Stimulated activated CD4-positive, alpha-beta T cell treated with anti-CD3 and anti-CD28 coated beads, Interleukin-4, amount 100 ng/mL, for 4 hours (primary cell): ENCODE measurements at places on chromosomes 1 and 21.

DNA sequence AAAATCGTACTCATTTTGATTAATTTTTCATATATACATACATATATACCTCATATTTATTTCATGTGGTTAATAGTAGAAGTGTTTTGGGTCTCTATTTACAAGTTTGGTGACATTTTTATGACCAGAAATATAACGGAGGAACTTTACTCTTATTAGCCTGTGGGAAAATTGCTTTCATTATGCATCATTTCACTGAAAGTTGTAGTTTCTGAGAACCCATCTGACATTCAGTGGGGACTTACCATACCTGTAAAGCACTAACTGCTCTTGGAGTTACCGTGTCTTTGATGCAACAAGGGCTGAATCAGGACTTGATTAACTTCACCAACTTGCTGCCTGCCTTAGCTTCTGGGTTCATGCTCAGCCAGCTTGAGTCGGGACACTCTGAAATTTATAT is 49.9 kb upstream of the ITPKB start:
- DNase-seq = no peak

DNA sequence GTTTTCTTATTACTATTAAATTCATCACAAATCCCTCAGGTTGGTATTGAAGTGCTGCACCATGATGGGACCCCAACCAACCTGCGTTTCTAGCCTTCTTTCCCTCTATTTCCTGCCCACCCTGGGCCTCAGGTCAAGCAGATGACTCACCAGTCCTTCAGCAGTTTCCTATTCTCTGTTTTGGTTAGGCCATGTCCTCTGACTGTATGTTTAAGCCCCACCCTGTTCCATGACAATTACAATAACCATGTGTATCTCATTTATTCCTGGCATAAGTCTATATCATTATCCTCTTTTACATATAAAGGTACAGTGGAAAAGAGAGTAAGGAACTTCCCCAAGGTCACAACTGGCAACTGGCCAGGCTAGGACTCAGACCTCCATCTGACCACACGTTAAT is 5.3 kb upstream of the FAM78B start:
- no peak for DNase-seq

- no peak for DNase-seq
Observed at GRCh38 chr1:187476671-187477070, 647.9 kb downstream of the PLA2G4A start.

DNA sequence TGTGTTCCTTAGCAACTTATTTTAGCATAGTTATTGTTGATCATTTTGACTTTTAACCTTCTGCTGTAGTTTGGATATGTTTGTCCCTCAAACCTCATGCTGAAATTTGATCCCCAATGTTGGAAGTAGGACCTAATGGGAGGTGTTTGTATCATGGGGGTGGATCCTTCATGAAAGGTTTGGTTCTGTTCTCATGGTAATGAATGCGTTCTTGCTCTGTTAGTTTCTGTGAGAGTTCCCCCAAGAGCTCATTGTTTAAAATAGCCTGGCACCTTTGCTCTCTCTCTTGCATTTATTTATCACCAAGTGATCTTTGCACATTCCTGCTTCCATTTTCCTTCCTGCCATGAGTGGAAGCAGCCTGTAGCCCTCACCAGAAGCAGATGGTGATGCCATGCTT is 372.1 kb upstream of the VAMP3 start:
- no peak for DNase-seq

DNA sequence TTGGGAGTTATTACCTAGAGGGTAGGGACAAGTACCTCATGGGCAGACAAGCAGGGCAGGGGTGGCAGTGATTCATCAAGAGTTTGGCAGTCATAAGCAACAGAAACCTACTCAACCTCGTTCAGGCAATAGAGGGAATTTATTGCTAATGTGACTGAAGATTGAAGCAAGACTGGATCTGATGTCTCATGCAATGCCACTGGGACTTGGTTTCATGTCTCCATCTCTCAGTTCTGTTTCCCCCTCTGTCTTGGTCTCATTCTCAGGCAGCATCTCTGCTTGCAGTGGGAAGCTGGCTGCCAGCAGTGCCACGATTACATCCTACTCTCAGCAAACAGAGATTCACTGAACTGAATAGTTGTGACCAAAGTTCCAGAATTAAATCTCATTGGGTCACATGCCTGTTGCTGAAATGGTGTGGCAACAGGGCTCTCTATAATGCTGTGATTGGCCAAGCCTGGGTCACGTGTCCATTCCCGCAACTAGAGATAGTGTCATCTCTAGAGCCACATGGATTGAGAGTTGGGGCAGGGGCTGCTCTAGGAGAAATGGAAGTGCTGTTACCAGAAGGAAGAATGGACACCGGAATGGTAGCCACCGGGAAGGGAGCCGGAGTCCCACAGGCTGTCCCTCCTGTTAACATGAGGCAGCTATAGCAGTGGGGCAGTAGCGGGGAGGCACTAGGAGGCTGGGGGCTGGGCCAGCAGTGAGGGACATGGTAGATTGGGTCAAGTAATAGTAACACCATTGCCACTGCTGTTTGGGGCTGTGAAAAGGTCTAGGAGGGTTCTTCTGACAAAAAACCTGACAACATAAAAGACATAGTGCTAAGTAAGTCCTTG is 3.9 kb upstream of the CDC42 start:
- peak; percentile 28 for DNase-seq

DNA sequence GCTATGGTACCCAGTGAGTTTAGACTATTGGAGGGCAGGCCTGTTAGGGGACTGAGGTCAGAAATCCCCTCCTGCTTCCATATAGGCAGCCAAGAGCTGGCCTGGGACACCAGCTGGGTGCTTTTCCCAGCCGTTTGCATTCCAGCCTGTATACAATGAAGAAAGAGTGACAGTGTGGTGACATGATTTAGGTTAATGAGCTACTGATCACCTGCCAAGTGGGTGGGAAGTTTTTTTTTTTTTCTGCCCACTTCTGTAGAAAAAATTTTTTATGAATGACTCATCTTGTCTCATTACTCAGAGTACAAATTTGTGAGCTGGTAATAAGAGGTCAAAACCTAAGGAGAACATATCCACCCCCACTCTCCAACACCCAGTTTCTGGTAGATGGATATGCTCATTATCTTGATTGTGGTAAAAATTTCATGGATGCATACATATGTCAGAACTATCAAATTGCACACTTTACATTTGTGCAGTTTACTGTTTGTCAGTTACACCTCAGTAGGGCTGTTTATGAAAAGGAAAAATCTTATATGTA is 16.4 kb upstream of the CGN start:
- DNase-seq = no peak

GRCh38 chr1:115246526-115246925 is 91.5 kb downstream of the NGF start:
- no peak for DNase-seq

GRCh38 chr1:152164517-152165136 is 5.6 kb upstream of the RPTN start:
- DNase-seq = no peak

DNA sequence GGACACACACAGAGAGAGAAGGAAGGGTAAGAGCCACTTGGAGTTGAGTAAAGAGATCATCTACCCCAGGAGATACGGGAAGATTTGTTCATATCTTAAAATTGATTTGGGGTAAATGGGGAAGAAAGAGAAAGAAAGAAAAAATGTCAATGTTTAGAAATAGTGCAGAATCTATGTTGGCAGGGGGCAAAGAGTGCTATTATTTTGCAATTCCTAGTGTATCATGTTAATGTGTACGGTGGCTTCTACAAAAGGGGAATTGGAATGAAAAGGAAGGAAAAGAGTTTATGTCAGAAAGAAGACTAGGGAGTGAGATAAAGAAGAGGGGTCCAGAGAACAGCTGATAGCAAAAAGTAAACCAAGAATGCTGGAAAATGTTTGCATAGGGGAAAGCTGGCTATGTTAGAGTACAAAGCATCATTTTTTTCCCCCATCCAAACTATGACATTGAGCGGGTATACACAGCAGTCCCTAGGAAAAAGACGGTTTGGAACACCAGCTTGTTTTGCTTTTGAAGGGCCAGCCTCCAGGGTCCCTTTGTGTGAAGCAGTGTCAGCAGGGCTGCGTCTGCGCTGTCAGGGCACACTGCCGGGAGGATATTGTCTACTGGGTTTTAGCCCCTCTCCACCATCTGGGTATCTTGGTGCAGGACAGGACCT is 10.8 kb downstream of the LRRC8D start:
- DNase-seq = no peak

DNA sequence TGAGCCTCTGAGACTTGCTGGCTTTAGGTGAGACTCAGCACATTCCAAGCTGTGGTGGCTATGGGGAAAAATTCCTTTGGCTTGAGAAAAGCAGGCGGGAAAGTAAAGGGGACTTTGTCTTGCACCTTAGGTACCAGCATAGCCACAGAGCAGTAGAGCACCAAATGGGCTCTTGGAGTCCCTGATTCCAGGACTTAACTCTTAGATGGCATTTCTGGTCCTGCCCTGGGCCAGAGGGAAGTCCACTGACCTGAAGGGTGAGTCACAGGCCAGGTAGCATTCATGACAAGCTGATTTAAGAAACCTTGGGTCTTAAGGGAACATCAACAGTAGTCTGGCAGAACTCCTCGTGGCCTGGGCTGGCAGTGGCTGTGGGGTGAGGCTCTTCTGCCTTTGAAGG is 344.7 kb downstream of the DUSP10 start:
- no peak for DNase-seq

GRCh38 chr1:210531475-210532222 is 202.9 kb downstream of the HHAT start:
- DNase-seq = no peak

GRCh38 chr1:47656719-47657685 is 219.2 kb downstream of the FOXD2 start:
- no peak for DNase-seq

DNA sequence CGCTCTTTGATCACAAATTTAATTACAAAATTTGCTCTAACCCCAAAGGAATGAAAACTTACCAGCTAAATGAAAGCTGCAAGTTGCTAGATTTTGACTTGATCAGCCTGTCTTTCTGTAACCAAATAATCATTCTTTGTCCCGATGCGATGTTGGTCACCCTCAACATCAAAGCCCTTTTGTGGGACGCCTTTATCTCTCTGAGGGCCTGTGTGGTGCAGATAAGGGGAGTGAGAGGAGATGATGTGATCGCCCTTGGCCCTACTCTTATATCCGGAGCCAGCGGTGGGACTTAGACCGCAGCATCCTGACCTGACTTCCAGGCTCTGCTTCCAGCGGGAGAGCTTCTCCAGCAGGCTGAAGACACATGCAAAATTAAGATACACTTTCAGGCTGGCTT is 19.3 kb upstream of the UMODL1 start:
- no peak for DNase-seq

DNA sequence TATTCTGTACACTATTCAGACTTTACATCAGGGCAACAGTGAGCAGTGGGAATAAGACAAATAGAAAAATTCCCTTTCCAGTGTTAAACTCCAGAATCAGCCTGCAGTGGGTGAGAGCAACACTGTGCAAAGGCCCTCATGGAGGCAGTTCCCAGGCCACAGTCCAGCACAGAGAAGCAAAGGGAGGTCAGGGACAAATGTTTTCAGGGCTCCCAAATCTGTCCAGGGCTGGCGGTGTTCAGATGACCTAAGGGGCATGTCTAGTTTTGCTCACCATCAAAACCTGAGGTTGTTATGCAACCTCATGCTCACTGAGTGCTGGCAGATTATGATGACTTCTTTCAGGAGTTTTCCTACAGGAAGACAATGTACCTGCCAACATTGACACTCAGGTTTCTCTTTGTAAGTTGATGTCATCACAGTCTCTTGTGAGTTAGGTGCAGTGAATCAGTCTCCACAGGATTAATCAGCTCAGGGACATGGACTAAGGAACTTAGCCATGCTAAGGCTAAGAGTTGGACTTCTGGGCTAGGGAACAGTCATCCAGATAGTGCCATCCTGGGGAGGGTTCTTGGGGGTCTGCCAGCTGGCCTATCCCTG is 3.6 kb upstream of the LCE5A start:
- DNase-seq = no peak

- DNase-seq = no peak
Observed at GRCh38 chr21:31198575-31198974, 145.5 kb downstream of the TIAM1 start.

- no peak for DNase-seq
Observed at GRCh38 chr1:232551386-232551785, 78.5 kb downstream of the SIPA1L2 start.

DNA sequence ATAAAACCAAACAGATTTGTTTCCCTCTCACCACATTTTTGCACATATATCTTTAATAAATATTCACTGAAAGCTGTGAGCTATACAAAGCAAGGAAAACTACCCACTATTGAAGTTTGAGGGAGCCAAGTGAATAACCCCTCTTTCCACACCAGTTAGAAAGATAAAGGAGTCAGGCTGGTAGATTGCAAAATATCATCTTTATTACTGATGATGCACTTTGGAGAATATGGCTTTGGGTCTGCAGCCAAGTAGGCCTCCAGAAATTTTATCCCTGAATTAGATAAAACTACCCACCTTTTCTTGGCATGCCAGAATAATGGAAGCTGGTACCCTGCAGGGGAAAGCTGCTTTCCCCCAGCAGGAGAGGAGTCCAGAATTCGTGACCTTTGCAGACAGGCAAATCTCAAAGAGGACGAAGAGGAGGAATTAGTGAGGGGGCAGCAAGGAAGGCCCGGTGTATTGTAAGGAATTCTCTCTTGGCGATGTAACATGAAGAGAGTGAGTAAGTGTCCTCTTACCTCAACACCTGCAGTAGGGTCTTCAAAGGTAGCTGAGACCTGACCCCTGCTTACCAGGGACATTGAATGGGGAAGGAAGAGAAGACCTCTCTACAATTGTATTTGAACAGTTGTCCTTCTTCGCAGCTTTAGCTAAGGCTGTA is 84.7 kb downstream of the LRRC8D start:
- DNase-seq = no peak

DNA sequence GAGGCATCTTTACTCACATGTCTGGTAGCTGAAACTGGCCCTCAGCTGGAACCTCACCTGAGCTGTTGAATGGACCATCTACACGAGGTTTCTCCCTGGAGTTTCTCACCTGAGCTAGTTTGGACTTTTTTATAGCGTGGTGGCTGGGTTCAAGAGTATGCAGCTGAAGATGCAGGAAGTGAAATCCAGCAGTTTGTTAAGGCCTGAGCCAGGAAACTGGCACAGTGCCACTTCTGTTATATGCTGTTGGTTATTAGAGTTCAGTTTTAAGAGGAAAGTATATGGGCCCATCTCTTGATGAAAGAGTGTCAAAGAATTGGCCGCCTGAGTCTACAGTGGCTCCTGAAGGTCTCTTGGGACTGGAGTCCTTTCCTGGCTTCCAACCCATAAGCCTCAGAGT is 35.6 kb downstream of the STUM start:
- DNase-seq = no peak
